ENCODE measurements at places on chromosomes 2 and 18. TPM values are rescaled to one million over a fixed set of nuclear protein-coding genes. Genes with fewer than 3 reads are reported as not detected.

DNA sequence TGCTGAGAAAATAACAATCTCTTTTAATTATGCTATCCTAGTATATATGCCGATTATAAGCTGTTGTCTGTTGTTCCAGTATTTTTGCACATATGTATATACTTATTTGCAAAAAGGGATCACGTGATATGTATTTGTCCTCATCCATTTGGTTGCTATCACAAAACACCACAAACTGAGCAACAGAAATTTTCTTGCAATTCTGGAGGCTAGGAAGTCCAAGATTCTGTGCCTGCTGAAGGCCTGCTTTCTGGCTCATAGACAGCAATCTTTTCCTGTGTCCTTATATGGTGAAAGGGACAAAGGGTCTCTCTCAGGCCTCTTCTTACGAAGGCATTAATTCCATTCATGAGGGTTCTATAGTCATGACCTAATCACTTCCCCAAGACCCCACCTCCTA lies 186.5 kb downstream of the LPIN1 start:
- H3K4me3 ChIP-seq: no peak overlapping the region
- H3K36me3 ChIP-seq: no peaks in the 10 kb centered on the region
- H3K27me3 ChIP-seq: no peaks in the 10 kb centered on the region
- no peak overlapping the region for H3K27ac ChIP-seq
- no peak for DNase-seq
- no peaks in the 10 kb centered on the region for H3K4me1 ChIP-seq

Gene CXCR1
- not detected for total RNA-seq

DNA sequence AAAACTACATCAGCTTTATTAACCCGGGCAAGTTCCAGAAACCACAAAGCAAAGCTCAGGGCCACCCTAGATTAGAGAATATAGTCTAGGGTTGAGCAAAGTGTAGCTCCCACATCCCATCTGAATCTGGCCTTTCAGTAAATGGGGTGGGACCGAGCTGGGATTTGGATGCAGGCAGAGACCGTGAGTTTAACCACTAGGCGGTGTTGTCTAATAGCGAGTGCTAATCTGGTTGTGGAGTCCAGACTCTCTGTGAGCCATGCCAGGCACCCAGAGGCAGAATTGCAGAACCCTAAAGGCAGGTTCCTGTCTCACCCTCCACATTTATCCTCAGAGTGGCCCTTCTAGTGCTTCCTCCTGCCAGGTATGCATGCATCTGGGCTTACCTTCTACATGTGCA lies 435.9 kb downstream of the TSN start:
- H3K4me3 ChIP-seq: no peak overlapping the region
- no peak overlapping the region for H3K27ac ChIP-seq
- H3K36me3 ChIP-seq: no peaks in the 10 kb centered on the region
- 0 out of 2 replicates have a peak, but pooled peaks cover 11% of the 10 kb centered on the region for H3K27me3 ChIP-seq
- peak; percentile 2 for DNase-seq

DNA sequence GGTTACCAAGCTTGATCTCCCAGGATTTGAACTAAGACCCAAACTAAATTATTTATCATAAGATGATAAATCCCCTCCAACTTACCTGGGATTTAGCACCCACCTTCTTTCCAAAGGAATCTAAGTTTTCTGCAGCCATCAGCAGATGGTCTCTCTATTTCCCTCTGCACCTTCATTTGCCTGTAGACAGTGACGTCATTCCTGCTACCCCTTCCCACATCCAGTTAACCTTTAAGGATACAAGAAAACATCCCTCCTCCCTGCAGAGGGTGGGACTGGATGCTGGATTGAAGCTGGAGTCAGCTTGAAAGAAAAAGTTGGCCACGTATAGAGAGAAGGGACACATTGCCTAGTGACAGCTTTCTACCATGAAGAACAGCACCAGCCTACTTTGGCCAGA lies 3.7 kb upstream of the DNER start:
- H3K4me1 ChIP-seq: peaks cover 17% of the 10 kb centered on the region
- no peaks in the 10 kb centered on the region for H3K36me3 ChIP-seq
- no peak overlapping the region for H3K4me3 ChIP-seq
- H3K27me3 ChIP-seq: peaks cover 12% of the 10 kb centered on the region
- DNase-seq: no peak

DNA sequence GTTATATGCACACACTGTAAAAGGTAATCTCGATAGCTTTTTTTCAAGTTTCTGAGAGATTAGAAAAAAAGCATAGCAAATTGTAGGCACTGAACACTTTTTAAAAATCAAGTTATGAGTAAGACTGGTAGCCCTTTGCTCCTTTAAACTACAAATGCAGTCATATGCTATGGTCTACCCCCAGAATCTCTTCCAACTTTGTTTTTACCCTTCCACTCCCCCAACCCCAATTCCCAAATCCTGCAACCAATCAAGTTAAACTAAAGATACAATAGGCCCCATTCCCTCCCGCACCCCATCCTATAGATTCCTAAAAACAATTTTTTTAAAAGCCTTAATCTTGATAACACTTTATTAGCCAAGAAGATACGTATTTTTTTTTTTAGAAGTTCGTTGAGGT lies 752 bp upstream of the BAZ2B start:
- DNase-seq: no peak
- no peaks in the 10 kb centered on the region for H3K36me3 ChIP-seq
- H3K4me3 ChIP-seq: no peak overlapping the region
- no peak overlapping the region for H3K27ac ChIP-seq
- H3K4me1 ChIP-seq: peaks cover 19% of the 10 kb centered on the region
- no peaks in the 10 kb centered on the region for H3K27me3 ChIP-seq

DNA sequence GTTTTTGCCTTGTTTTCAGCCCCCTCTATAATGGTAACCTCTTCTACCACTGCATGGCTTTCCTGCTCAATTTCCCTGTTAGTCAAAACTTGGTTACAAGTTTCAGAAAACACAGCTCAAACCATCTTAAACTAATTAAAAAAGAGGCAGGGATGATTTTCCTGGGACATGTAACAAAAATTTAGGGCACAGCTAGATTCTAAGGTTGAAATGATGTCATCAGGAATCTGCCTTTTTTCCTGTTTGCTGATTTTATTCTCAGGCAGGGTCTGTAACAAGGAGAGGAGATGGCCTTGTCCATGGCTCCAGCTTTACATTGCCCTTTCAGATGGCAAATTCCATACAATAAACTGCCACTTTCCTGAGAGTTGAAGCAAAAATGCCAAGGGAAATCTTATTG lies 157.9 kb upstream of the CREB1 start:
- DNase-seq: no peak
- no peak overlapping the region for H3K27ac ChIP-seq
- H3K4me3 ChIP-seq: no peak overlapping the region
- no peaks in the 10 kb centered on the region for H3K36me3 ChIP-seq

Gene CDH2
- 0.15 TPM for total RNA-seq

GRCh38 chr18:54829856-54830255 lies 1.6 kb downstream of the RAB27B start:
- H3K36me3 ChIP-seq: no peaks in the 10 kb centered on the region
- H3K4me3 ChIP-seq: no peak overlapping the region
- no peak overlapping the region for H3K27ac ChIP-seq
- peaks cover 13% of the 10 kb centered on the region for H3K4me1 ChIP-seq

Gene ANKRD36
- total RNA-seq: 16.5 TPM

GRCh38 chr18:23400918-23401317 lies 52.2 kb upstream of the RIOK3 start:
- no peaks in the 10 kb centered on the region for H3K27me3 ChIP-seq
- no peaks in the 10 kb centered on the region for H3K36me3 ChIP-seq
- peaks cover 9% of the 10 kb centered on the region for H3K4me1 ChIP-seq
- no peak overlapping the region for H3K4me3 ChIP-seq
- no peak for DNase-seq

DNA sequence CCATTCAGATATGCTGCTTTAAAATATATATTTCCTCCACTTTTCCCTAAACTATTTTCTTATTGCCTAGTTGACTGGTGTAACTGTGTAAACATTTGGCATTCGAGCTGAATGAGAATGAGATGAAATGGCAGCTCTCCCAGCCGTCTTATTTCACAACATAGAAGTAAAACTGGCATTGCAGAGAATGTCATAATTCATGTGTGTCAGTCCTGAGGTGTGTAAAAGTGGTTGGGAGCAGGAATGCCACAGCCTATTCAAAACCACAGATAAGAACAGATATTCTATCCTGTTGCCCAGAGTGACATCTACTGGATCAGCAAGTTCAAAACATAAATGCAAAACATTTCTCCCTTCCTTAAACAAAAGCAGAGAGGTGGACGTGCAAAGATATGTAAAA lies 565.5 kb upstream of the CHAC2 start:
- H3K27me3 ChIP-seq: no peaks in the 10 kb centered on the region
- H3K36me3 ChIP-seq: no peaks in the 10 kb centered on the region
- no peak overlapping the region for H3K4me3 ChIP-seq
- H3K4me1 ChIP-seq: peaks cover 3% of the 10 kb centered on the region
- peak; percentile 54 for DNase-seq
- H3K27ac ChIP-seq: no peak overlapping the region

GRCh38 chr2:88659538-88659915 lies 31.9 kb upstream of the RPIA start:
- H3K27me3 ChIP-seq: no peaks in the 10 kb centered on the region
- DNase-seq: no peak
- H3K36me3 ChIP-seq: no peaks in the 10 kb centered on the region
- H3K4me1 ChIP-seq: no peaks in the 10 kb centered on the region

GRCh38 chr2:11551569-11552259 lies 17.9 kb downstream of the GREB1 start:
- no peak overlapping the region for H3K4me3 ChIP-seq

Gene TCF7L1
- total RNA-seq: 10.3 TPM

GRCh38 chr2:216732334-216732733 lies 37.0 kb upstream of the IGFBP5 start:
- H3K27ac ChIP-seq: no peak overlapping the region
- H3K4me1 ChIP-seq: no peaks in the 10 kb centered on the region
- no peak for DNase-seq
- no peak overlapping the region for H3K4me3 ChIP-seq

Gene ACTR1B
- 42.8 TPM for total RNA-seq

Gene C18orf54
- 10.0 TPM for total RNA-seq

GRCh38 chr2:236616624-236617023 lies 47.0 kb downstream of the ACKR3 start:
- DNase-seq: no peak
- peaks cover 99% of the 10 kb centered on the region for H3K27me3 ChIP-seq
- no peaks in the 10 kb centered on the region for H3K4me1 ChIP-seq
- H3K36me3 ChIP-seq: no peaks in the 10 kb centered on the region
- H3K4me3 ChIP-seq: no peak overlapping the region

- H3K27me3 ChIP-seq: no peaks in the 10 kb centered on the region
- no peaks in the 10 kb centered on the region for H3K4me1 ChIP-seq
- DNase-seq: no peak
- H3K27ac ChIP-seq: no peak overlapping the region
Observed at GRCh38 chr2:203444738-203445137, 90.4 kb downstream of the RAPH1 start.
